NCI-H1694 (cell line): ENCODE measurements at places on chromosomes 2 and 18.

DNA sequence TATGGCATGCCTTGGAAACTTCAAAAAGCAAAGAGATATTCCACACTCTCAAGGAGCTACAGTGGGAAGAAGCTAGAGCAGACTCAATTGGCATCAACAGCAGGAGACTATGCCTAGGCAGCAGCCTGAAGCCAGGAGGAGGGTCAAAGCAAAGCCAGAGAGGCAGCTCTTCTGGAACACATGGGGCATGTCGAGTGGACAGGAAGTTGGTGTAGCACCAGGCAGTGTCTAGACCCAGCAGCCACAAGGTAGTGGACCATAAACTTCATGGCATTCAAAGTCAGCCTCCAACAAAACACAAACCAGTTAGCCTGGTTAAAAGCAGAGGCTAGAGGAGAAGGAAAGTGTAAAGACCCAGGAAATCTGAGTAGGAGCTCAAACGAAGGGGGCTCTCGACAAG is 311.2 kb upstream of the PKDCC start:
- no peak for DNase-seq

- no peak for DNase-seq
These were observed 527.4 kb downstream of the RNF144A start for GRCh38 chr2:7444626-7445025.

- DNase-seq = no peak
These were observed 54.6 kb downstream of the RDH14 start for GRCh38 chr2:18505703-18506341.

GRCh38 chr2:6876309-6876708 is 1.3 kb upstream of the RSAD2 start:
- DNase-seq = no peak

DNA sequence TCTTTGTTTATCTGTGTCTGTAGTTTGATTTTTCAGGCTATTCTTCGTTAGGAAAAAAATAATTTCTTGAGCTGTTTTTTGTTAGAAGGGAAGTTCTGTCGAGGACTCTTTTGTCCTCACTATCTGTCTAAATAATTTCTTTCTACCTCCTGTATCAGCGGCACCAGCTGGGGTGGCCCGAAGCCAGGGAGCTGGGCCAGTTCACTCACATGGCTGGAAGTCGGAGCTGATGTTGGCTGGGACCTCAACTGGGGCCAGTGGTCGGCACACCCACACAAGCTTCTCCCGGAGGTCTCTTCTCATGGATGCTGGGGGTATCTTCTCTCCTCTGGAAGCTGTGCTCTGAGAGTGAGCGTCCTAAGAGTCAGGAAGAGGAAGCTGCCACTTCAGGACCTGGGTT is 8.0 kb upstream of the PDIA6 start:
- DNase-seq = no peak

DNA sequence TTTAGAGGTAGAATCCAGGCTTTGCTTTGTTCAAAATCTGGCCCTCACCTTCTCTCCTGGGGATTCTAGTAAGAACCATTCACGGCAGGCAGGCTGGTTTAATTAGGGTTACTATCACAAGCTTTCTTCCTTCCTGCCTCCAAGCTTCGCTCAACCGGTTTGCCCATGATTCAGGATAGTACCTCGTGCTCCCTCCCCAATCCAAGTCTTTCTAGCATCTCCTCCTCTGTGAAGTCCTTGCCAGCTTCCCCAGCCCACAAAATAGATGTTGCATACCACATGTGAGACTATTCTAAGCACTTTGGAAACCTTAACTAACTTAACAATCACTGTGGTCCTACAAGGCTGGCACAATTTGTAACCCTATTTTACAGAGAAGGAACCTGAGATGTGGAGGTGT is 135.1 kb downstream of the SOCS6 start:
- no peak for DNase-seq

- DNase-seq = no peak
These were observed 658.0 kb upstream of the CDH2 start for GRCh38 chr18:28834889-28835288.

DNA sequence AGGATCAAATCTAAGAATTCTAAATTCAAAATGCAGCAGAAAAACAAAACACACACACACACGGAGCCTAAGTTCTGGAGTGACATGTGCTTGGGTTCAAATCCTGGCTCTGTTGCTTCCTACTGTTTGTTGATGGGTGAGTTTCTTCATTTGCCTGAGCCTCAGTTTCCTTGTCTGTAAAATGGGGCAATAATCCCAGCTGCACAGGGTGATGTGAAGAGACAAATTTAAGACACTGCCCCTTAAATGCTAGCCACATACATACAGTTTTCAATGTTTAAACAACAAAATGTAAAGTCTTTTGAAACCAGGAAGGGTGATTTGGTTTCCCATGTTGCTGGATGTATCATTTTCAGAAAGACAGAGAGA is 943 bp upstream of the GPR17 start:
- no peak for DNase-seq

- no peak for DNase-seq
These were observed 15.2 kb downstream of the POLI start for GRCh38 chr18:54284535-54284934.

DNA sequence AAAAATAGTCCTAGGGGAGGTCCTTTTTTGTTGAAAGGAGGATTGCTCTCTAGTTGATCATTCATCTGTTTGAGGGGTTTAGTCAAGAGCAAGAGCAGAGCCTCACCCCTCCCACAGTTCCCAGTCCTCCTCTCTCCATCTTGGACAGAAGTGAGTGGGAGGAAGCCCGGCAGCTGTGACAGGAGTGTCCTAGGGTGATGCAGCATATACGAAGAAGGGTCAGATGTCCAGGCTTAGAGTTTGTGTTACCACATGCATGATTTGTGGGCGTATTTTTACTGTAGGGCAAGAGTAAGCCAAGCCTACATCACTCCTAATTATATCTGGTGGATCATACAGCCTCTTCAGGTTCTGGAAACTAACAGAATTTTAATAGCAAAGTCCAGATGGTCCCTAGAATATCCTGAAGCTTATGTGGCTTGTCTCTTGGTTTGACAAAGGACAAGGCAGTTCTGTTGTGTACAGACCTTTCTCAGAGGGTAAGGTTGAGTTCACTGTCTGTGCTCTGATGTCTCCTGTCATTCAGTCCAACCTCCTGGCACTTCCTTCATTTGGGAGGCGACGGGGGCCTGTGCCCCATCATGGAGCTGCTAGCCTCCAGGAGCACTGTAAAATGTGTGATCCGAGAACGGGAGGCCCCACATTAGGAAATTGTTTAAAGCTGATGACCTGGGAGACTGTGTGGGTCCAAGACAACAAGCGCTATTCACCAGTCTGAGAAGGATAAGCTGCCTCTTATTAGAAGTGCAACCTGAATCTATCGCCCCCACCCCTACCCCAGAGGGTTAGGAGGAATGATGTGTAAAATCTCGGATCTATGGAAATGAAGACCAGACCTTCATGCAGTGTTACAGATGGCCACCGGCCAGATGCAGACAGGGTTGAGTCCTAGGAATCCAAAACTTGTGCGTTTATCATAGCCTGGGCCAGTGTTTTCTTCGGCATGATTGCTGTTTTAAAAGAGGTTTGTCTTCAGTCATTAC is 6.9 kb downstream of the CEP68 start:
- no peak for DNase-seq

DNA sequence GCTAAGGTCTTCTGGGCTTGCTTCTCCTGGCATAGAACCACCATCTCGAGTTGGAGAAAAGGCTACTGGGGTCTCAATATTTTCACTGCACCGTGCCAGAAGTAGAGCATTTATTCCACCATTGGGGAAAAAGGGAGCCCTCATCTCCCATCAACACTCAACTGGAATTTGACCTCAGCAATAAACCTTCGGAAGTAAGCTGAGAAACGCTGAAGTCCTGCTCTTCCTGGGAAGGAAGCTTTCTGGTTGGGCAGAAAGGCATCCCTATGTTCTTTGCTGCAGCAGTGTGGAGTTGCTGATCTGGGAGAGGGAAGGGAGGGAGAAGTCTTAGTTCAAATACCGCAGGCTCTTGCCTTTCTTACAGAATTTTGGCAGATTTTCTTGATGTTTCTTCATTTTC is 368.8 kb downstream of the NUP35 start:
- DNase-seq = no peak

GRCh38 chr2:121377646-121378045 is 92.6 kb upstream of the TFCP2L1 start:
- no peak for DNase-seq

DNA sequence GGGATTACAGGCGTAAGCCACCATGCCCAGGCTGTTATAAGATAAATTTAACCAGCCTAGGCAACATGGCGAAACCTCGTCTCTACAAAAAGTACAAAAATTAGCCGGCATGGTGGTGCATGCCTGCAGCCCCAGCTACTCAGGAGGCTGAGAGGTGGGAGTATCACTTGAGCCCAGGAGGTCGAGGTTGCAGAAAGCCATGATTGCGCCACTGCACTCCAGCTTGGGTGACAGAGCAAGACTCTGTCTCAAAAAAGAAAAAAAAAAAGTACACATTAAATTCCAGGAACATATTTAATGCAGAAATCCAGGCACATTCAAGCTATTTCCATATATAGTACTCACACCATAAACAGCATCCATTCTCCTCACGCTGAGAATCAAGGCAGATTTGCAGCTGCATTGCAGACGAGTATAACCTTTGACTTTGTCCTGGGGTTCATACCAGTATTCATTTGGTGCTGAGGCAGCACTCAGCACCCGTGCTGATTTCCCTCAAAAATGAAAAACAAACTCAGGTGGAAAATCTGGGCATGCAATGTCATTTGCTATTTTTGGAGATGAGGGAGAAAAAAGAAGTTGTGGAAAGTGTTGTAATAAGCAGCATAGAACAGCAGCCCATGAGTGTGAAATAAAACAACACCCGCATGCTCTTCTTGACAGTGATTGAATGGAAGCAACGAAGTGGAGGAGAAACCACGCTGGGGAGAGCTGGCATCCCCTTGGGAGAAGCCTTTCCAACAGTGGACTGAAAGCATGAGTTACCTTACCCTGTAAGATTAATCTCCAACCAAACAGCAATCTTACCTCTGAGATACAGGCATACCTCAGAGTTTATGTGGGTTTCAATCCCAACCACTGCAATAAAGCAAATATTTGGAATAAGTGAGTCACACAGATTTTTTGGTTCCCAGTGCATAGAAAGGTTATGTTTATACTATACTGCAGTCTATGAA is 46.8 kb upstream of the ANXA4 start:
- DNase-seq = no peak

GRCh38 chr2:138121666-138122661 is 157.7 kb downstream of the HNMT start:
- DNase-seq = no peak

DNA sequence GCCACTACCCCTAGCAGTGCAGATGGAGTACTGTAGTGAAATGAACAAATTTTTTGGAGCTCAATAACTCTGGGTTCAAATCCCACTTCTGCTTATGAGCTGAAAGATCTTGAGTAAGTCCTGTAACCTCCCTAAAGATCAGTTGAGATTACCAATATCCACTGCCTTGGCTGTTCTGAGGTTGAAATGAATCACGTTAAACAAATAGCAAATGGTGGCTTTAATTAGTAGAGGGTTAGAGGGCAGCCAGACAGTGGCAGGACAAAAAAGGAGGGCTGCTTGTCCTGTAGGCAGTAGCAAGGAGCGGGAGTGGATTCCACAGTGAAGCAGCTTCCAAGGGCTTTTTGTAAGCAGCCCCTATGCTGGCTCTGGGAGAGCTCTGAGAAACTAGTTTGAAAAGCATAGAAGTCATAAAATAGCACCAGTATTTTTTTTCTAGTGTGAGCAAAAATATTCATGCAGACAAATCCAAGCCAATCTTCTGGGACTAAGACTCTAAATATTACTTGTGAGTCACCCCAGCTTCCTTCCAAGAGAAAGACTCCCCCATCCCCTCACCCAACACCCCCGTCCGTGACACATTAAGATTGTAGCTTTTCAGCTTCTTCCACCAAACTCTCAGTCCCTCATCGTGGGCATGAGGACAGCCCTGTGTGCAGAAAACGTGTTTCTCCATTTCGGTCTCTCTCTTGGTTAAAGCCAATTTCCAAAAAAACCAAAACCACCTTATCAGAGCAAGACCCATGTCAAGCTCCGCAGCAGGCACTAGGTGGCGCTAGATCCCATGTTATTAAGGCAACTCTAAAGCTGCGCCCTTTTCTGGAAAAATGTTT is 123.5 kb upstream of the LGALSL start:
- peak; percentile 94 for DNase-seq

- DNase-seq = peak; percentile 86
These were observed 35.2 kb upstream of the GPD2 start for GRCh38 chr2:156400706-156401678.

DNA sequence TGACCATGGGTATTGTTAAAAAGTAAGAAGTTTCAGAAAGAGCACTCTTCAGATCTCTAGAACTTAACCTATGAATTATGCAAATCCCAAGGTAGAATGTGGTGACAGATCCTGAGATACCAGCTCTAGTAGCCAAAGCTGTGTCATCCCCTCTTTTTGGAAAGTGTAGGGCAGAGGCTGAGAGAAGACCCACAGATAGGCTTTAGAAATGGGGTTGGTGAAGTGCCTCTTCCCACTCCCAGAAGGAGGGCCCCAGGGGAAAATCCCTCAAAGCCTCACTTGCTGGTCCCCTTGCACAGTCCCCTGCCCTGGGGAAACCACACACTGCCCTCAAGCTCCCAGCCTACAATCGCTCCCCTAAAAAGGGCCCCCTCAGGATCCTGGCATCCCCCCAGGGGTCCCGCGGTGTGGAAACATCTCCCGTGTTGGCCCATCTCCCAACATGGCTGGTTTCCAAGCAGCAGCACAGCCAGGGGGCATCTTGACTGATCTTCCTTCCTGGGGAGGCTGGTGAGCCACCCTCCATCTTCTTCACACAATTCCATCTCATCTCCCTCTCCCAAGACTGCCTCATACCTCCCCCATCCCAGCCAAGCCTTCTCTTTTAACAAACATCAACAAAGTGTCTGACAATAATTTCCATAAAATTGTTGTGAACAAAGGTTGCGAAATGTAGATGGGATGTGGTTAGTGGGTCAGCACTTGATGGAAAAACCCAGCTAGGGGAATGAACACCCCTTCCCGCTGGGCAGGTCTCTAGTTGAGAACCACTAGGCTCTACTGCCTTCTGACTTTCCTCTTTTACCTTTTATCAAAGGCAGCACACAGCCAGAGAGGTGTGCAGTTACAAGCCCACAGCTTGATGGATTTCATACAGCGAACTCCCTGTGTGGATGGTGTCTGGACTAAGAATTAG is 25.1 kb downstream of the MAL start:
- DNase-seq = no peak

DNA sequence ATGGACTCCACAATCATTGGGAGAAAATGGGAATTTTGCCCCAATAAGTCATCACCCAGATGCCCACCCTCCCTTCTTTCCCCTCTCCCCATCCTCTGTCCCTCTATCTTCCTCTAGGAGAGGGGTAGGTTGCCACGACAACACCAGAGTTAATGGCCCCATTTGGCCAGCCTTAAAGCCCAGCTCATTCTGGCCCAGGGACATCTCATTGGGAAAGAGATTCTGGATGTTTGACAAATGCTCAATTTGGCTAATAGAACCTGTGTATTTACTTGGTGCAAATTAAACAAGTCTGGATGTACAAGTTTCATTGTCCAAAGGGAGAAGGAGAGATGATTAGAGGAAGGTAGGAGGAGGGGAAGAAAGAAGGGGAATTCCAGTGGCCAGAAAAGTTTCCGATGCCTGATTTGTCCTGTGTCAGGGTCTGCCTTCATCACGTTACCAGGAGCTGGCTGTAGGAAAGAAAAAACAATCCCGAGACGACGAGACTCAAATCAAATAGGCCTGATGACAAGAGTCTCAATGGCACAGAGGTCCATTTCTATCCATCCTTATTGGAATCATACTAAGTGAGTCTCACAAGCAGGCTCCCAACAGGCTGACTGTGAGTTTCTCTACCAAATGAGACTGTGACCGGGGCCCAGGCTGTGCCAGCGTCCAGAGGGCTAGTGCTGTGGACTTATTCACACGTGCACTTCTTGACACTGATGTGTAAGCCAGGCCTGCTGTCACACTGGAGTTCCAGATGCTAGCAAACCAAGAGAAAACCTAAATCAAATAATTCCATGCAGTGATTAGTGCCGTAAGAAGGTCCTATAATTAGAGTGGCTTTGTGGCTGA is 265.2 kb upstream of the APCDD1 start:
- no peak for DNase-seq
